ENCODE measurements at places on chromosomes 16 and 17.
A peak's percentile ranks its signal among the peaks of the same experiment; 100 is the strongest.

- no peak for DNase-seq
Measured at GRCh38 chr16:77459534-77460254, 24.9 kb upstream of the ADAMTS18 start.

GRCh38 chr17:77853191-77853977, 105.1 kb upstream of the TNRC6C start:
- no peak for DNase-seq

- DNase-seq, result no peak
Measured at GRCh38 chr17:79045001-79045729, 21.2 kb downstream of the C1QTNF1 start.

GRCh38 chr16:20899477-20900298, 470 bp downstream of the DCUN1D3 start:
- DNase-seq, result no peak

- no peak for DNase-seq
Measured at GRCh38 chr17:74078363-74078941, 125.0 kb upstream of the RPL38 start.

- DNase-seq, result no peak
Measured at GRCh38 chr17:66507982-66508760, 205.8 kb downstream of the PRKCA start.

DNA sequence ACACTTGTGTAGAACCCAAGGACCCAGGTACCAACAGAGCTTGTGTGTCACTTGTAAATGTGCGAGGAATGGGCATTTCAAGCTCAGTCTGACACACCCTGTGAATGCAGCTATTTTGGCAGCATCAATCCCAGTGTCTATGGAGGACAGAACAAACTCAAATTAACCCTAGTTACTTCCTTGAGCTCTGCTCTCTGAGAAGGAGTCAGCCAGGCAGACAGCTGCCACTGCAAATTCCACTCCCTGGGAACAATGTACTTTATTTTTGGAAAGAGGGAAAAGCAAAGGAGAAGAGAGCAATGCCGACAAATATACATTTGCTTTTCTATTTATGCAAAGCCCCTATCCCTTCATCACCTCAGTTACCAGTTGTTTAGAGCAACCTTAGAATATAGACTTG, 48.4 kb upstream of the NOG start:
- no peak for DNase-seq

DNA sequence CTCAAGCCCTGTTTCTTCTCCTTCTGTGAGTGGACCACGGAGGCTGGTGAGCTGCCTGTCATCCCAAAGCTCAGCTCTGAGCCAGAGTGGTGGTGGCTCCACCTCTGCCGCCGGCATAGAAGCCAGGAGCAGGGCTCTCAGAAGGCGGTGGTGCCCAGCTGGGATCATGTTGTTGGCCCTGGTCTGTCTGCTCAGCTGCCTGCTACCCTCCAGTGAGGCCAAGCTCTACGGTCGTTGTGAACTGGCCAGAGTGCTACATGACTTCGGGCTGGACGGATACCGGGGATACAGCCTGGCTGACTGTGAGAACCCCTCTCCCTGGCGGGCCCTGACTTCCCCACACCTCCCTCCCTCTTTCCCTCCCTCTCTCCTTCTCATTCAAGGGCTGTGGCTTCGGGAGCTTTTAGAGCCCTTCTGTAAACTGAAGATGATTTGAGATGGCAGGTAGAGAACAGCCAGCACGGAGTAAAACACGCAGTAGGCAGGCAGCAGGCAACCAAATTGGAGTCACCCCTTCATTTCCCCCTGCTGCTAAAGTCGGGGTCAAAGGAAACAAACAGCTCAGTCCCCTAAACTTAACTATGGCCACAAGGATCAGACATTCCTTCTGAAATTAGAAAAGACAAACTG, 3.9 kb downstream of the SPACA3 start:
- DNase-seq, result no peak

DNA sequence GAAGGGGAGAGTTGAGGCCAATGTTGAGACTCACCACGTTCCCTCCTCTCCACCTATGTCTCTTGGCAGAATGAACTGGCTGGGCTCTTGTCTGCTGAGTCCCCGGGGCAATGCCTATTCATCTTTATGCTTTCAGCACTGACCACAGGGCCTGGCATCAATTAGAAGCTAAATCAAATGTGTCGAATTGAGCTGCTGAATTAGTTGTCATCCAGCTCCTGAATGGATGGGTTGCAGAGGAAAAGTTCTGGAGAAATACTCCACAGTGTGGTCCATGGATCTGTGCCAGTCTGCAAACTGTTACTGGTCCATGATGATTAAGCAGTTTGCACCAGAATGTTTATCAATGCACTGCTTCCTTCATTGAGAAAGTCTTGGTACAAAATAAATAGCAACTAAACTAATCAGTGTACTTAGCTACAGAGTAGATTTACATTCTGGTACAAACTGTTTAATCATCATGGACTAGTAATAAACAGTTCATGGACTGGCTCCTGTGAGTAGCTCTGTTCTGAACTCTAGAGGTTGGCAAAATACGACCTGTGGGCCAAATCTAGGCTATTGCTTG, 4.6 kb downstream of the CNGB1 start:
- DNase-seq, result no peak

- no peak for DNase-seq
Measured at GRCh38 chr17:65219124-65219523, 82.0 kb downstream of the RGS9 start.

- DNase-seq, result no peak
Measured at GRCh38 chr16:50286681-50287080, 20.3 kb downstream of the ADCY7 start.

GRCh38 chr16:100989-101388, 23.0 kb downstream of the MPG start:
- DNase-seq, result no peak

DNA sequence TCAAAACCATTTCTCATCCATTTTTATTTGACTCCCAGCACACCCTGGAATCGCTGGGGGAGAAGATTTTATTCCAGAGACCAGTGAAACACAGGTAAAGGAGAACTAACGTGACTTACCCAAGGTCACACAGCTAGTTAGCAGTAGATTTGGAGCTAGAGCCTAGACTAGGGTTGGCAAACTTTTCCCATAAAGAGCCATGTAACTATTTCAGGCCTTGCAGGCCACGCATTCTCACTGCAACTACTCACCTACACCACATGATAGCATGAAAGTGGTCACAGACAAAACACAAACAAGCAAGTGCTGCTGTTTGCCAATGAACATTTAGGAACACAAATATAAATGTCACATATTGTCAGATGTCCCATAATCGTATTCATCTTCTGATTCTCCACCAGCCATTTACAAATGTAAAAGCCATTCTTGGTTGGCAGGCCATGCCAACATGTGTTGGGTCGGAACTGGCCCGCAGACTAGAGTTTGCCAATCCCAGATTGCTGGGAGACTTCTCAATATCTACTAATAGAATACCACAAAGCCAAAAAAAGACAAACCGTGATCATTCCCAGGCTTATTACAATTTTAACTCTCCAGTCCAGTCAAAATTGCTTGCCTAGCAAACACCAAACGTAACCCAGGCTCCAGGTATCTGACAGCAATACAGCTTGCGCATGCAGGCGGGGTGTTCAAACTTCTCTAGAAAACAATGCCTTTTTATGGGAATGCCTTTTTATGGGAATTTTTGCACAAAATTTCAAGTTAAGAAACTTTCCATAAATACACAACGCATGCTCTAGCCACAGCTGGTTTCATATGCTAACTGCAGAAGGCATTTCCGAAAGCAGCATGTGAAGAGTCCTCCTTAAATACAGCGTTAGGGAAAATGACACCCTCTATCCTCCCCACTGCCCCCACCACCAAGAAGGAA, 20.9 kb downstream of the ZFHX3 start:
- no peak for DNase-seq

GRCh38 chr17:28570716-28571360, 486 bp downstream of the PIGS start:
- peak; percentile 51 for DNase-seq

GRCh38 chr17:35745246-35745645, 7.8 kb downstream of the GAS2L2 start:
- no peak for DNase-seq

All from germinal center (tissue), 1 donor.